ENCODE measurements at places on chromosomes 6 and 20.

DNA sequence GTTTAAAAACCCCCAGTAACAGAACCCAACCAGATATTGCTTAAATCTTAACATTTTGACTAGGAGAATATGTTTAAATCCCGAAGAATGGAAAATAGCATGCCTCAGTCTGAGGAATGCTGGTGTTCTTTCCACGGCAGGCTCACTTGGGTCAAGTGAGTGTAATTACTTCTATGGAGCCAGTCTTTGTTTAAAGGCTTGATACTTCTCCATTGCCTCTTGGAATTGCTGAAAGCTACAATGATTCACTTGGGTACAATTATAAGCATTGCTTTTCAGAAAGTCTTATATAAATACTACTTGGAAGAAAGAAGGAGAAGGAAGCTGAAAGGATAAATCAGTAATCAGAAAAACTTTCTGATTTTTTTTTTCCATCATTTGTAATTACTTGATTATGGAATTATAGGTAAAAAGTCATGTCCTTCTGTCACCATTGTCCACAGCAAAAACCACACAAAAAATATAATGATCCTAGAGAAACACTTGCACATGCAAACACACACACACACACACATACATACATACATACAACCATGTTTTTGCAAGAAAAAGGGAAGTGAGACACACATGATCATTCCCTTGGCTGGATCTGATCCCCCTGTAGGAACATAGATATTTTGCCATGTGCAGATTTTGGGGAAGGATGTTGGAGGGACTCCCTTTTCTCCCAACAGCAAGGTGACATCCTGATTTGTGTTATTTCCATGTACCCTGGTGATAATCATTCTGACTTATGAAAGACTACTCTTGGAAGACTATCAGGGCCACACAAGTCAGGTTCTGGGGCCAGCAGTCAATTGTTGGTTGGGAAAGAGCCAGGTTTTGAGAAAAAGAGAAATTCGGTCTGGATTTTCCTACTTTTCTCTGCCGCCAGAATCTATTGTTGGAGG lies 396.0 kb upstream of the BTBD3 start:
- no peak for DNase-seq

DNA sequence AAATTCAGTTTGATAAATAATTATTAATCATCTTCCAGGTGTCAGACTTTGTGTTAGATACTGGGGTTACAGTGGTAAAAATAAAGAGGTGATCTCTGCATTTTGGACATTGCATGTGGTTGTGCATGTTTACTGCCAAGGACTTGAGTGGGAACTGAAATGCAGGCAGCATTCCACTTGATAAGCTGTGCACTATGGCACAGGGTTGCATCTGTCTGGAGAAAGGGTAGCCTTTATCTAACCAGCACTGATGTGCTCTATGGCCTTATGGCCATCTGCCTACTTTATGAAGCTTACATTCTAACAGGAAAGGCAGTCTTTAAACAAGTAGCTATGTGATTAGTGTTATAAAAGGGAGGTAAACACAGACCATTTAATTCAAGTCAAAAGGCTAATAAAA lies 53.0 kb upstream of the MLIP start:
- no peak for DNase-seq

DNA sequence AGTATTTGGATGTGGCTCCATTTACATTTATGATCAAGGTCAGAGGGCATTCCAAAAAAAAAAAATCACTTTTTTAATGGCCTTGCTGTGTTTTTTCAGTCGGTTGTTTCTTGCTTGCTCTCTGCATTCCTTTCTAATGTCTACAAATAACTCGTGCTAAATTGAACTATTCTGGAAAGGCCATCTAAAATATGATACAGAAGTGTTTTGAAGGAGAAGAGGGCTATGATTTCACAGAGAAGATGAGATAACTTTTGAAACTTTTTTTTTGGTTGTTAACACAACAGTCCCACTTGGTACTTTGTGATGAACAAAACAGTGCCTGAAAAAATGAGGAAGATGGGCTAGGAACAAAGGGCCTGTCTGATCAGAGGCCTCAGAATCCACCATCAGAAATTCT lies 156.1 kb upstream of the SMLR1 start:
- no peak for DNase-seq

DNA sequence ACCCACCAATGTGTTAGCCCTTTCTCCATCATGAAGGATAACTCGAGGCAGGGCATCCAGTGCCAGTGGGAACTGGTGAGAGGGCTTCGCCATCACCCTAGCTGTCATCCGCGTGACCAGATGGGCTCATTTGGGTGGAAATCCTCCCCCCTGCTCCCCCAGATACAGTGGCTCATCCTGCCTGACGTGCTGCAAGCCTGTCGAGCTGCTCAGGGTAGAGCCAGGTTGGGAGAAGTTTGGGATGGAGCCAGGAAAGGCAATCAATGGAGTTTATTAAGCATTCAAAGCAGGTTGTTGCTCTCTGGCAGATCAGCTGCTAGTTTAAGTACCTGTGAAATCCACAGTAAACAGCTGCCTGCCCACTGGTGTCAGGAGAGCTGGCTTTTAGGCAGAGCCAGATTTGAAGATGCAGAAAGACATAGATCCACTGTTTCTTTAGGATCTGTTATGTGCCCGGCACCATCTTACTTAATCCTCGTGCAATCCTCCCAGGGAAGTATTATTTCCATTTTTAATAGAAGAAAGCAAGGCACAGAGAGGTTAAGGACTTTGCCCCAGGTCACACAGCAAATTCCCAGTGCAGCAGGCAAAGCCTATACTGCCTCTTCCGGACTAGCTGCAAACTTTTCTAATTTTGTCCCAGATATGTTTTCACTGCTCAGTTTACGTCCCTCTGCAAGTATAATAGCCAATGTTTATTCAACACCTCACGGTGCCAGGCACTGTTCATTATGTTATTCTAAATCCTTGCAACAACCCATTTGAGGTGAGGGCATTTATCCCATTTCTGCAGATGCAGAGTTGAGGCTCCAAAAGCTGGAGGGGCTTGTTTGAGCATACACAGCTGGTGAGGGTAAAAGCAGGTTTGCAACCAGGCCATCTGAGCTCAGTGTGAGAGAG lies 54.1 kb upstream of the KCNG1 start:
- DNase-seq: no peak

GRCh38 chr20:12054556-12054955 lies 136.9 kb downstream of the BTBD3 start:
- DNase-seq: no peak

GRCh38 chr6:28410767-28411166 lies 11.2 kb upstream of the ZSCAN12 start:
- no peak for DNase-seq

GRCh38 chr6:26251354-26252076 lies 113.5 kb upstream of the BTN3A2 start:
- peak; percentile 79 for DNase-seq

Data from natural killer cell treated with Interleukin-12 subunit alpha and Interleukin-12 subunit beta and Interleukin-15 and Interleukin-18, amount 100 ng/mL, for 72 hours (primary cell).